Gastrocnemius medialis (tissue), 4 donors: ENCODE measurements at places on chromosomes 3 and 15. TPM values are rescaled to one million over a fixed set of nuclear protein-coding genes. Genes with fewer than 3 reads are reported as not detected.

- no peak for DNase-seq
Measured at GRCh38 chr15:85422607-85423006, 42.2 kb downstream of the AKAP13 start.

FMN1 gene
- total RNA-seq = 4.3 TPM

DNA sequence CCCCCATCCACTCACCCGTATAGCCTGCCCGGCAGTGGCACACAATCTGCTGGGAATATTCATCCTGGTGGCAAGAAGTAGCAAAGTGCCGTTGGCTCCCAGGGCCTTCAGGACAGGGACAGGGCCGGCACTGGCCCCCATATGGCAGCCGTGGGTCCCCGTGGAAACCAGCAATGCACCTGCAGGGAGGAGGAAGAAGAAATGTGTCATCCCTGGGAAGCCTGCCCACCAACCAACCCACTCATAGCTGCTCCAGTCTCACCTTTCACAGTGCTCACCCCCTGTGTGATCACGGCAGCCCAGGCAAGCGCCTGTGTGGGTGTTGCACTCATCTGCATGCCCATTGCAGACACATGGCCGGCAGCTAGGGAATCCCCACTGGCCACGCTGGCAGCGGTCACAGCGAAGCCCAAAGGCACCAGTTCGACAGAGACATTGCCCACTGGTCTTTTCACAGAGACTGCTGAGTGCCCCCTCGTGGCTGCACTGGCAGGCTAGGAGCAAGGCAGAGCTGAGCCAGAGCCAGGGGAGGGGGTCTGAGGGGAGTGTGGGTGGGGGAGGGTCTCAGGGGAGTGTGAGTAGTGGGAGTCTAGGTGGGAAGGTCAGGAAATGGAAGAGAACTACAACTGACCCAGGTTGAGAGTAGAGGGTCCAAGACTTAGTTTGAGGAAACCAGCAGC, 4.5 kb upstream of the USP19 start:
- DNase-seq = no peak

DNA sequence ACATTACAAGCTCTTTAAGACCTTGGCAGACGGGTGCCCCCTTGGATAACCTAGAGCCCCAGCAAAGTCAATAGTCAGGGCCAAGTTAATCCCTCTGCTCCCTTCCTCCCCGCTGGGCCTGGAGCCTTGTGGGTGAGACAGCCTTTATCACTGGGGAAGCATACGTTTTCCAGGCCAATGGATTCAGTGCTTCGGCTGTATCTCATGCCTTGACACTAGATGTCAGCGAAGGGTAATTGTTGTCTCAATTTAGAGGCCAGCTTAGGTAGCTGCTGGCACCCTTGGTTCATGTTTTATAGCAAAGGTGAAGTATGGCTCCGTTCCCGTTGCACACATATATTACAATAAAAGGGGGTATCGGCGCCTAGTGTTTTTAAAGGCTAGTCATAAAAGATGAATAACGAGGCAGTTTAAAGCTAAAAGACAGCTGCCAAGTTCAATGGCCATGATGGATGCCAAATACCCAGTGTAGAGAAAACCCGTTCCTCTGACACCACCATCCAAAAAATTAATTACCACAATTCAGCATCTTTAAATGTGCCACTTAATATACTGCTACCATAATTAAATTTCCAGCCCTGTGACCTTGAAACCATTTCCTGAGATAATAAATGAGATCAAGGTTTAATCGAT, 52.3 kb upstream of the BNIP2 start:
- DNase-seq = no peak

- DNase-seq = no peak
Measured at GRCh38 chr3:194245975-194246561, 105.1 kb downstream of the CPN2 start.

GRCh38 chr15:57171426-57171825, 204.9 kb upstream of the CGNL1 start:
- no peak for DNase-seq

DNA sequence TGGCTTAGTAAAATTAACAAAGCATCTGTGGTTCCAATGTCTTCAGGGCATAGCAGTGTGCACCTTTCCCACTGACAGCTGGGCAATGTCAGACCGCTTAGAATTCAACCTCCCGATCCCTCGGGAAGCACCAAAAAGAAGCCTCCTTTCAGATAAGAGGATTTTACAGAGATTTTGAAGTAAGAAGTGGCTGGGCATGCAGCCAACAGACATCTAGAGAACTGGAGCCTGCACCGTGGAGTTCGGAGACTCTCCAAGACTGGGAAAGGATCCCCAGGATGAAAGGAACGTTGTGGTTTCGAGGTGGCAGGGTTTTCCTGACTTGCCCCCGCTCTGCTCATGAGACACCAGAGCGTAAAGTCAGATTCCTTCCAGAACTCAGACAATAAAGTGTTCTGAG, 5.3 kb downstream of the FAM174B start:
- no peak for DNase-seq

C2CD4A gene
- 0.66 TPM for total RNA-seq

DNA sequence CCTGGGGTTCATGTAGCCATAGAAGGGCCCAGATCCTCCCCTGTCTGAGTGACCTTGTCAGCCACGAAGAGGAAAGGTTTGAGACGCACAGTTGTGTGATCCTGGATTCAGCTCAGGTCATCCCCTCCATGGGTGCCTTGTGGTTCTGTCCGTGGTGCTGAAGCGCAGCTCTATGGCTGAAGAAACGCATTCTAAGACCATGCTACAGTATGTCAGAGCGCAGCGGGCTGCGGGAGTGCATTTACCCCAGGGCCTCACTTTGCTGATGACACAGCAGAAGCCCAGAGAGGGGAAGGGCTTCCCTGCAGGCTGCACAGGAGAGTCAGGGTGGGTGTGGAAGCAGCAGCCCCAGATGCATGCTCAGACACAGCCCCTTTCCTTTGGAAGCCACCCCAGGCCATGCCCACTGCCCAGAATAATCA, 68.8 kb upstream of the IQSEC1 start:
- DNase-seq = peak; percentile 6

DNA sequence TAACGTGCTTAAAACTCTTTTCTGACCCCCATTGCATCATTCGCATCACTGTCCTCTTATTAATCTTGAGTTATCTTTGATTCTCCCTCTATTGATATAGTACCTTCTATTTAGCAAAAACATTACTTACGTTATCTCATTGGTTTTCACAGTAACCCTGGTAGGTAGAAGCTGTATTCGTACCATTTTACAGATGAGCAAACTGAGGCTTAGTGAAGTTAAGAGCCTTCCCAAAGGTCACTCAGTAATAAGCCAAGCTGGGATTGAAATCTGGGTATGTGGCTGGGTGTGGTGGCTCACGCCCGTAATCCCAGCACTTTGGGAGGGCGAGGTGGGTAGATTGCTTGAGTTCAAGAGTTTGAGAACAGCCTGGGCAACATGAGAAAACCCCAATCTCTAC, 244.0 kb downstream of the THSD4 start:
- DNase-seq = no peak

GRCh38 chr15:57635300-57635909, 43.7 kb downstream of the MYZAP start:
- DNase-seq = peak; percentile 81

DNA sequence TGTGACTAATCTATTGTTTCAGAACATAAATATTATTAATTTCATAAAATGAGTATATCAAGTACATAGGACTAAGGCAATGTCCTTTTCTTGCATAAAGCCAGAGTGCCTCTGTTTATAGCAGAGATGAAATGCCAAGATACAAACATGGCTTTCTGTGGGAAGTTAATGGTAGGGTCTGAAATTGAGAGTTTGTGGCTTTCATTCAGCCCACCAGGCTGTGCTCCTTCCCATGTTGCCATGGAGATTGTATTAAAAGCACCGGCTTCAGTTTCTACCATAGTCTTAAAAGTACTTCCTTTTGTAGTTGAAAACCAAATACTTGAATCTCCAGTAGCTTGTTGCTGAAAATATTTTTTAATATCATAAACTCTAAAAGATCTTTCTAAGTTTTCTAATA, 114.0 kb downstream of the LRRC28 start:
- DNase-seq = no peak

CCDC80 gene
- total RNA-seq = 13.5 TPM

- no peak for DNase-seq
Measured at GRCh38 chr3:117433427-117433826, 723.8 kb downstream of the TUSC7 start.

DNA sequence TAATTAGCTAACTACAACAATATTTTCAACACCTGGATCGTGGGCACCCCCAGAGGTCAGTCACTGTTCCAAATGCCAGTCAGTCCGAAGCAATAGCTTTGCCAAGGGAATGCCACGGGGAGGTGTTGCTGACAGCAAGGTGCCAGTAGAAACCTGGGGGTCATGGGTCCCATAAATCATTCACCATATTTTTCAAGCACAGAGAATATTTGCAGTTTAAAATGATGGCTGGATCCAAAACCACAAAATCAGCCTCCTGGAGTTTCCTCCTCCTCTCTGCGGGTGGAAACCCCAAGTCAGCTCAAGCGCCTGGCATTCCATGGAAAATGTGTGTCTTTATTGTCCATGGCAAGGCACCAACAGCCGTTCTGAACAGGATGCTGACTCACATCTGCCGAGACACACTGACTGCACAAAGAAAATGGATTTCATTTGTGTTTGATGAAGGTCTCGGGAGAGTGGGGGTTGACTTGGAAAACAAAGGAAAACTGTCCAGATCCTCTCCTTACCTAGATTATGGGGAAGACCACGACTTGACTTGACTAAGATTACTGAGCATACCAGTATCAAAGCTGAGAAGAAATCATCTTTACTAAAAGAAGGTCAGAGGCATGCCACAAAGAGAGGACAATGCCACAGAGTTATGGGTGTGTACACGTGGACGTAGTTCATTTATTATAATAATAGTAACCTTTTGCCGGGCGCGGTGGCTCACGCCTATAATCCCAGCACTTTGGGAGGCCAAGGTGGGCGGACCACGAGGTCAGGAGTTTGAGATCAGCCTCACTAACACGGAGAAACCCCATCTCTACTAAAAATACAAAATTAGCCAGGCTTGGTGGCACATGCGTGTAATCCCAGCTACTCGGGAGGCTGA, 26.4 kb downstream of the ANXA2 start:
- DNase-seq = no peak

GRCh38 chr3:132983143-132983770, 54.9 kb upstream of the TMEM108 start:
- peak; percentile 84 for DNase-seq

GCNT3 gene
- total RNA-seq = not detected

NOX5 gene
- not detected for total RNA-seq

- no peak for DNase-seq
Measured at GRCh38 chr3:34319881-34320280, 521.5 kb downstream of the PDCD6IP start.

DNA sequence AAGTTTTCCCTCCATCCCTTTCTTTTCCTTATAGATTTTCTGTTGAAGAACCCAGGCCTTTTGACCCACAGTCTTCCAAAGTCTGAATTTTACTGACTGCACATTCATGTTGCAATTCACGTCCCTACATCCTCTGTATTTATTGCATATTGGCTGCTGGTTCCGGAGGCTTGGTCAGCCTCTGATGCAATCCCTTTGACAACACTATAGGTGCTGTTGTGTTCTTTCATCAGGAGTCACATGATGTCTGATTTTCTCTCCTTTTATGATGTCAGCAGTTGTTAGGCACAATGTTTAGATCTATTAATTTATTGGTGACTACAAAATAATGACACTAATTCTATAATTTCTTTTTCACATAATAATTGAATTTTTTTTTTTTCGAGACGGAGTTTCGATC, 8.7 kb downstream of the CYP1A1 start:
- no peak for DNase-seq

DNA sequence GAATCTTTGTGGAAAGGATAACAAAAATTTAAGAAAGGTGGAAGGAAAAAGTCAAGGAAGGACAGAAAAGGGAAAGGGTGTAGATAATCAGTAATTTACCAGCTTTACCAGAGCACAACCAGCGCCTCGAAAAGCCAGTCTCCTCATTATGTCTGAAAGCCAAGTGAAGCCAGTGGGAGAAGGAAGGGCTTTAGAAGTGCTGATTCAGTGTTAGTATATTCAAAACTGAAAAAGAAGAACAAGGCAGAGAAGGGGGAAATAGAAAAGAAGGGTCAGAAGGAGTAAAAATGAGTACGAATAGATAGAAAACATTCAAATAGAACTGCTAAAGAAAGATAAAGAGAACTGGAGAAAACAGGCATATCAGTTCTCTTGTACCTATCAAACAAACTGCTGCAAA, 4.1 kb downstream of the PBRM1 start:
- DNase-seq = no peak

- DNase-seq = no peak
Measured at GRCh38 chr3:188860147-188860546, 311.6 kb upstream of the TPRG1 start.

CLRN1 gene
- not detected for total RNA-seq

- no peak for DNase-seq
Measured at GRCh38 chr3:14366248-14366647, 36.2 kb upstream of the SLC6A6 start.

GRCh38 chr15:98799461-98800390, 151.4 kb downstream of the IGF1R start:
- DNase-seq = no peak

- DNase-seq = no peak
Measured at GRCh38 chr3:123632161-123632655, 47.4 kb upstream of the HACD2 start.

MELTF gene
- 0.36 TPM for total RNA-seq

GRCh38 chr3:46110701-46111493, 83.6 kb upstream of the XCR1 start:
- no peak for DNase-seq

DNA sequence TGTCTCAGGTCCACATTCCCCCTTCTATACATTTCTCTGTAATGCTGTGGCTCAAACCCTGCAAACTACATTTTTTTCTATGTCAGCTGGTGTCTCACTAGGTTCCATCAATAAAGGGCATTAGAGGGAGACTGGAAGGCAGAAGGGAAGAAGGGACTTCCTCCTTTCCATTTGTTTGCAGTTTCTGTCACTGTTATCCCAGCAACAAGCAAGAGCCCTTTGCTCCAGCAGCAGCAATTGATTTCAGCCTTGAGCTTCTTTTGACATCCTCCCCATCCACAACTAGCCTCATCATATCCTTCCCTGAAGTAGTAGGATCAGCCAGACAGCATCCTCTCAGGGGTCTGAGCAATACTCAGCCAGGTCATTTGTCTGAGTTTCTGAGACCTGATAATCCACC, 5.3 kb upstream of the NCK1 start:
- DNase-seq = no peak

TMEM108 gene
- total RNA-seq = 1.1 TPM

DNA sequence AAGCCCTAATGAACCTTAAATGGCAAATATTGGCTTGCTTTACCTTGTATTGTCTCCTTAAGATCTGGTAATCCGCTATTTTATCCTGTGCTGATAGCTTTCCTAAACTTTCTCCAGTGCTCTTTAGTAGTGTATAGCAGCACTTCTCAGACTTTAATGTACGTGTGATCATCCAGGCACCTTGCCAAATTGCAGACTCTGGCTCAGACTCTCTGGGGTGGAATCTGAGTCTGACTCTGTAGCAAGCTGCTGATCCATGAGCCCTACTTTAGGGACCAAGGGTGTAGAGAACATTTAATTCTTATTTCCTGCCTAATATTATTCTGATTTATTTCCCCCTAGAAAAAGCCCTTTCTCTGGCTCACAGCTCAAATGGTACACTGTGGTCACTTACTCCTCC, 518.8 kb upstream of the ZNF385D start:
- no peak for DNase-seq

GRCh38 chr3:172449466-172450149, 1.4 kb upstream of the GHSR start:
- DNase-seq = no peak
